ENCODE measurements at places on chromosomes 1 and 21.

GRCh38 chr1:154440036-154440804 is 35.1 kb downstream of the IL6R start:
- peak; percentile 37 for DNase-seq

DNA sequence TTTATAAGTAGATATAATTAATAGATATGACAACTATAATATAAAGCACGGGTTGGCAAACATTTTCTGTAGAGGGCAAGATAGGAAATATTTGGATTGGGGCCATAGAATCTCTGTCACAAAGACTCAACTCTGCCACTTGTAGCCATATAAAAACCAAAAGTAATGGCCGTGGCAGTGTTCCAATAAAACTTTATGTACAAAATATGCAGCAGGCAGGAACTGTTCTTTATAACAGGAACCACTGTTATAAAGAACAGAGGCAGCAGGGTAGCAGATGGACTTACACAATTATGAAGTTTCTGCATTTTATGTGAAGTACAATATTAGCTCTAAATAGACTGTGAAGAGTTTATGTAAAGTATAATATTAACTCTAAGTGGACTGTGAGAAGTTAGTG is 16.9 kb upstream of the QSOX1 start:
- DNase-seq = no peak

DNA sequence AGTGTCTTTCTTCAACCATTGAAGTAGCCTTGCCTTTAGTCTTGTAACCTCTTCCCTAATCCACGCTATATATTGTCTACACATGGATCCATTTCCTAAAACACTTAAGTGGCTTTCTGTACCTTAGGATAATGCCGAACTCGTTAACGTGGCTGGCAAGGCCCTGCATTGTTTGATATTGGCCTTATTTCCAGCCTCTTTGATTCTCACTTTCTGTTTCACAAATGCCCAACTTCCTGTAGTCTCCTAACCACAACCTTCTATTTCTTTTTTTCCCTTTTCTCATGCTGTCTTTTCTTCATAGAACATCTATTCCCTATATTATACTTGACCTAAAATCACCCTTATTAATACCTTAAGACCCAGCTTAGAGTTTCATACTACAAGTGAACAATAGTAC is 536.0 kb downstream of the LMO4 start:
- DNase-seq = no peak

DNA sequence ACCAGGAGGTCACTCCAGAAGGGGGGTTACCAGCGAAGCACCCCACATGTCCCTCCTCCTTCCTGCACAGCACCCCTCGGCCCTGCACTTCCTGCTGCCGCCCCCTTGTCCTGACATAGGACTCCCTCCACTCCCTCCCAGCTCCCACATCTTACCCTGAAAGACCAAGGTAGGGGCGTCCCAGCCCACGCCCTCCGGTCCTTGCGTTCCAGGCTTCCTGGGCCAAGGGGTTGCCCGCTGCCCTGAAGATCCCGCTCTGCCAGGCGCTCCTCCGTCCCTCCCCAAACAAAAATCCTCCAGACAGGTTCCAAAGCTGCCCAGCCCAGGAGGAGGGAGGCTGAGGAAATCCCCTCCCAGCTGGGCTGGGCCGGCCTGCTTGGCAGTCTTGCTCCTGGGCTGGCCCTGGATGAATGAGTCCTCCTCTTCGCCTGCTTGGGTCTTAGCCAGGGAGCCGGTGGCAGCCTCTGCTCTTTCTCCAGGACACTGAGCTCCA is at the start of gene RHBDL2:
Gene RHBDL2, minus strand, starts transcription at position 304 of the 493 bp plus-strand sequence. CDS start 22,618 bp downstream, outside the sequence.
- no peak for DNase-seq

- peak; percentile 64 for DNase-seq
Observed at GRCh38 chr1:232012773-232013386, 386.3 kb downstream of the DISC1 start.

- peak; percentile 41 for DNase-seq
Observed at GRCh38 chr21:30340714-30341573, 3.5 kb upstream of the KRTAP27-1 start.

- no peak for DNase-seq
Observed at GRCh38 chr1:109104364-109105151, 9.4 kb upstream of the ELAPOR1 start.

- DNase-seq = no peak
Observed at GRCh38 chr1:1308756-1309250, 406 bp downstream of the PUSL1 start.

- DNase-seq = no peak
Observed at GRCh38 chr1:13779930-13780329, 79.9 kb downstream of the PRDM2 start.

- DNase-seq = no peak
Observed at GRCh38 chr21:14554948-14555347, 8.8 kb upstream of the SAMSN1 start.

GRCh38 chr1:55288245-55288644 is 73.1 kb upstream of the USP24 start:
- no peak for DNase-seq

DNA sequence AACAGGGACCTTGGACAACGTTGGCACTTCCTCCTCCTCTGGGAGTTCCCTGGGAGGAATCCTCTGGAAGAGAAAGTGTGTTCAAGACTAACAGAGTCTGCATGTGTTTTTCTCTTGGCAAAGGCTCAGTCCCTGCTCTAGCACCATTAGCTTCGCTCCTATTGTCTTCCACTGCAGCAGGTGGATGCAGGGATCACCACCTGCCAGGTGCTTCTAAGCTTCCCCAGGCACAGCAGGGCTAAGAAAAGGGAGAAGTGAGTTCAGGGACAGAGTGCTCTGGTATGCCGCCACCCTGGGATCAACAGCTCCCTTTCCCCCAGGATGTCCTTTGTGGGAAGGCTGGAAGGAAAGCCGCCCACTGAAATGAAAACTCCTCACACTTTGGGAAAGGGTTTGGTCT is 43.9 kb upstream of the IL20 start:
- no peak for DNase-seq

- DNase-seq = peak; percentile 39
Observed at GRCh38 chr1:117061986-117062415, 1.9 kb downstream of the TTF2 start.

DNA sequence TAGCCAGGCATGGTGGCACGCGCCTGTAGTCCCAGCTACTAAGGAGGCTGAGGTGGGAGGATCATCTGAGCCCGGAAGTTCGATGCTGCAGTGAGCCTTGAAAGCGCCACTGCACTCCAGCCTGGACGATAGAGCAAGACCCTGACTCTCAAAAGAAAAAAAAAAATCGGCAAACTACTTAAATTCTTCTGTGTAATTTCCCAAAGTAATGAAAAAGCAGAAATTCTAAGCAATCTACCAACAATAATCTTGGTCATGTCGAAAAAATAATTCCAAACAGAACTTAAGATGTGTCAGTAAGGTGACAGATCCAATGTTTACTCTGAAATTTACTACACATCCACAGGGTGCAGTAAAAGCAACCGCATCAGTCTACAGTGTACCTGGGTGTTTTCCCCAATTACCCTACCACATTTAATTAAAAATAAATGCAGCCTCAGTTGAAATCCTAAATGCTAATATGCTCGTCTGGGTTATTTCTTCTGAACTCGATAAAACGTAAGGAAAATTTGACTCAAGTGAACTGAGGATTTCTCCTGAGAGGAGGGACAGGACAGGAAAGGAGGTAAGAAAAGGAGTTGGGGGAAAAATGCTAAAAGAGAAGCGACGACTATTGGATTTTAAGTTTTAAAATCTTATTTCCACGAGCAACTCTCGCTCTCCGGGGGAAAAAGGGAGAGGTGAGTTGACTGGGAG is 801 bp downstream of the EPRS1 start:
- no peak for DNase-seq

GRCh38 chr1:231613419-231614349 is 12.9 kb upstream of the DISC1 start:
- DNase-seq = no peak

- no peak for DNase-seq
Observed at GRCh38 chr1:215765833-215766232, 198.7 kb downstream of the KCTD3 start.

- DNase-seq = no peak
Observed at GRCh38 chr21:37357691-37358090, 8.9 kb upstream of the DYRK1A start.
